ENCODE measurements at places on chromosomes 5 and 9.
A peak's percentile ranks its signal among the peaks of the same experiment; 100 is the strongest.

- no peak for DNase-seq
Measured at GRCh38 chr5:28390341-28390740, 1352.0 kb upstream of the CDH9 start.

- DNase-seq, result no peak
Measured at GRCh38 chr5:84239494-84239893, 145.2 kb downstream of the EDIL3 start.

DNA sequence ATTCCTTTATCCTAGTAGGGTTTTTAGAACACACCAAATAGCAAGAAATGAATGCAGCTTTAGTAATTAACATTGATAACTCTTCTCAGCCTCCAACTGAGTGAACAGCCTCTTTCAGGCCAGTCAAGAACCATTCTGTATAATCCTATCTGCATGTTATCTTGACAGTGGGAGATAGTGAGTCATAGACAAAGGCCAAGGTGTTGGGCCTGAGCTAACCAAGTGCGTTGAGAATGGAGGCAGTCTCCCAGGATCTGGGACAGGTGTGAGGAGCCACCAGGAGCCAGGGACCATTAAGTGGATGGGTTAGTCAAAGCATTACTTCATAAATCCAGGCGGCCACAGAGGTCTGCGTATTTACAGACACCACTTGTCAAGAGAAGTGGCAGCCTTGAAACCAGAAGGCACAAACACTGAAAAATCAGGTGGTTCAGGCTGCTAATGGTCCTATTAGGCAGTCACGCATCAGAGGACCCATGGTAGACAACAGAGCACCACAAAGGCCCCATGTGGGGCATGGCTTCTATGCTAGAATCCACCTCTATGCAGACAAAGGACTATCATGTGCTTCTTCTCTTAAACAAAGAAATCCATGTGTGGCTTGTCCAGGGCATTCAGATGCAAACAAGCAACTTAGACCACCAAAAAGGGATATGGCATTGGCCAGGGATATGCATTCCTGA is 409.7 kb upstream of the PIK3R1 start:
- no peak for DNase-seq

- DNase-seq, result no peak
Measured at GRCh38 chr9:136584934-136585333, 39.1 kb upstream of the NOTCH1 start.

GRCh38 chr5:148014276-148014675 is 49.5 kb upstream of the SPINK5 start:
- DNase-seq, result no peak

DNA sequence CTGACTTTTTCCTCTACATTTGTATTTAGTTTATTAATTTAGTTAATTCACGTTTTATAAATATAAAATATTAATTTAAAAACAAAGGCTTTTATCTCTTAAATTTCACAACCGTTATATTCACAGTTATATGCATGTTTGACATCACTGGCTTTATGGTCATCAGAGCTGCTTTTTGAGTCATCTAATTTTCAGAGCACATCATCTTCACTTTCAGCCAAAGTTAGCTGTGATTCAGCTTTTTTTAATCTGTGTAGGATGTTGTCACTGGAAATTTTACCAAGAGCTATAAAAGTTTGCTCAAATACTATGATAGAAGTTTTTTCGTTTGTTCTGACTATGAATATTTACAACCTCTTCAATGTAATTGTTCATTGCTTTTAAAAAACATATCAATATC is 12.4 kb downstream of the CDC37L1 start:
- DNase-seq, result no peak

DNA sequence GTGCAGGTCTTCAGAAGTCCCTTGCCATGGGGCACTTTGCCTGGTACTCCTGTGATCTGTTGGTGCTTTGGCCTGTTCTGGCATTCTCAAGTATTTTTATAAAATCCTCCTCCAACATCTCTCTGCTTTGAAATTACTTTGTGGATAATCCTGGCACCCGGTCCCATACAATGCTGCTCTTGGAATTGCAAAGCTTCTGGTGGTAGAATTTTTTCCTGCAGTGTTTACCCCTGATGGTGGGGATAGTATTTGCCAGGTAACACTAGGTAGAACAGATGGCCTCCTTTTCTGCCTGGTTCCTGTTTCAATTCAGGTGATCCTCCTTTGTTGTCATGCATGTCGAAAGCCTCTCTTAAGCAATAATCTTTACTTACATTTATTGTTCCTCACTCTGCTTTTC is 109.8 kb upstream of the ATP10B start:
- no peak for DNase-seq

GRCh38 chr5:152271420-152271819 is 133.7 kb downstream of the NMUR2 start:
- DNase-seq, result no peak

DNA sequence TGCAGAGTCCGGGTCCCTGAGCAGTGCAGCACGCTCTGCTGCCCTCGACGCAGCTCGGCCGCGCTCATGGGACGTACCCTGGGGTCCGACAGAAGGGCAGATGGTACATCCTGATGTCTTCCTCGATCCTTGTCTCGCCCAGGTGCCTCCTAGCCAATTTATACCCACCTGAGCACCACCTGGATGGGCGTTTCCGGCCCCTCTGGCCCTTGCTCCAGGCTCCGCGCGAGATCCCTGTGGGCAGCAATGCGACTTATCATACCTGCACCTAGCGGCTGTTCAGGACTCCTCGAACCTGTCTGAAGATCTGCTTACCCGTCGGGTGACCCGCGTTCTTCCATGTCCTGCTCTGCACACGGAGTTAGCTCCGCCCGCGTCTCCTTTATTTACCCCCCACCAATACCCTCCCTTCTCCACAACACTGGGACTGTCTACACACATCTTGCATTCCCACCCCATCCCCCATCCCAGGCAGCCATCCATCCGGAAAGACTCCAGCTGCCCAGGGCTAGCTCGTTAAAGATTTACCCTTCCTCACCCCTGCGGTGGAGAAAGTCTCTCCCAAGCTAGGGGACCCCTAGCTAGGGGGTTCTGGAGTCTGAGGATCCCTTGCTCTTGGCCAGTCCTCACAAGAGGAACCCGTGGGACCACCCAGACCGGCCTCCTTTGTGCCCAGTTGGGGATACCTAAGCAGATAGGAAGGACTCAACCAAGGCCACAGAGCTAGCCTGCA is at the start of gene KIF12:
Gene KIF12, minus strand, starts transcription at position 357 of the 733 bp plus-strand sequence. Its CDS starts 16 bp downstream, at position 341.
- no peak for DNase-seq

- no peak for DNase-seq
Measured at GRCh38 chr9:69494208-69494607, 169.2 kb downstream of the ENTREP1 start.

GRCh38 chr5:132104556-132104955 is 31.0 kb downstream of the CSF2 start:
- DNase-seq, result no peak

DNA sequence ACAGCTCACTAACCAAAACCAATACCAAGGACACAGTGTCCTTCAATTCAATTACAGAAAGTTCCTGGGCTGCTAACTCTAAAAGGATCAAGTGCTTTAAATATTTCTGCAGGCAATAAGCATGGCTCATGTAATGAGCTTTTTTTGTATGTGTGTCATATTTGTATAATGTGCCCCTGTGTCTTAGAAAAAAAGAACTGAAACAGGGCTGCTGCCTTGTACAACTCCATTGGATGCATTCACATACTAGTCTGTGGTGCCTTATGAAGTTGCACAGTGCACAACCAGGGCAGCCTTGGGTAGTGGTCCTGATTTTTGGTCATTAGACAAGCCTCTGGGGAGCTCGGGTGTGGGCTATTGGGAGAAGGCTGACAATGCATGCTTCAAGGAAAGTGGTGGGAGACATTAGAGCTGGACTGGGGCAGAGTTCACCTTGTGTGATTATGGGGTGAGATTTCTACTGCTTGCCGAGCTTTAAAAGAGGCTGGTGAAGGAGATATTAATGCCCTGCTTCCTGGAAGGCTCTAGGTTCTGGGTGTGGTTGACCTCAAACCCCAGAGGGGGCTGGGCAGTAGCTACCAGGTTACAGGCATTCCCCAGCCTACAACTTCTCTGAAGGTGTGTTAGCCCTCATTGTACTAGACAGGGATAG is 3.6 kb upstream of the CPEB4 start:
- peak; percentile 29 for DNase-seq

GRCh38 chr5:88826646-88827585 is 56.1 kb downstream of the MEF2C start:
- no peak for DNase-seq

DNA sequence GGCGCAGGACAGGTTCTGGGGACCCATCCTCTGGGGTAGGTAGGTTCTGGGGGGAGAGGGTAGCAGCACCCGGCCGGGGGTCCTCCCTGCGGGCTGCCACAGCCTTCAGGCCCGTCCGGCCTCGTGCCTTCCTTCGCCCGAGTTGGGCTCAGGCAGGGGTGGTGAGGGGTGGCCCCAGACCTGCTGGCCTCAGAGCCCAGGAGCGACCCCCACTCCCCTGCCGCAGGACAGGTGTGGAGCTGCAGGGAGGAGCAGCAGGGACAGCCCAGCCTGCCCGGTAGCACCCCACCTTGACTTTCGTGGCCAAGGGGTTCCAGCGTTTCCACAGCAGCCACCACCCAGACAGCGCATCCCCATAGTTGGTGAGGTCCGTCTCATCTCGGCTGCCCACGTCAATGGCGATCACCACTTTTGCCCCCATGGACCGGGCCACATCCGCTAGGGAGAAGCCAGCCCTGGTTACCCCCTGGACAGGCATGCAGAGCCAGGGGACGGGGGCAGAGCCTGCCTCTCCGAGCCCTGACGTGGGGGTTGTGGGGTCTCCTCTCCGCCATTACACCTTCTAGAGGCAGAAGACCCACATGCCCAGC is 3.4 kb upstream of the NSMF start:
- DNase-seq, result no peak

DNA sequence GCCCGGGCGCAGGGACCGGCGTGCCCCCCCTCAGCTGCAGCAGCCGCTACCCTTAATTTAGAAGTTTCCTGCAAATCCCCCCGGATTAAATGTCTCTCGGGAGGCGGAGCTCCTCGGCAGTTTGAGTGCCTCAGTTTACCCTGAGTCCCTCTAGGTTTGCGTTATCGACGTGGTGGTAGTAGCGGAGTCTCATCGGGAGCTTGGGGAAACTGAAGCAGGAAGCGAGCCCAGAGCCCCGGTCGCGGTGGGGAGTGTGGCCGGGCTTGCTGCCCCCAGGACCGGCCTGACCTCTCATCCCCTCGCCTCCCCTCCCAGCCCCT is 529 bp upstream of the TPM2 start:
- DNase-seq, result no peak

DNA sequence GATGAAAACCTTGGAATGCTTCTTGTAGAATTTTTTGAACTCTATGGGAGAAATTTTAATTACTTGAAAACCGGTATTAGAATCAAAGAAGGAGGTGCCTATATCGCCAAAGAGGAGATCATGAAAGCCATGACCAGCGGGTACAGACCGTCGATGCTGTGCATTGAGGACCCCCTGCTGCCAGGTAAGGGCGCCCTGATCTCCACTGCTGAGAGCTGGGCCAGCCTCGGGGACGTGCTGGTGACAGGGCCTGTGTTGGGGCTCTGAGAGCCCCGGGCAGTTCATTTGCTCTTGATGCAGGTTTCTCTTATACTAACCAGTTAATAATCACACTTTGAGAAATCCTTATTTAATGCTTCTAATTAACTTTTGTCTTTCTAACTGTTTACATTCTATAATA is 33.0 kb downstream of the TENT4A start:
- no peak for DNase-seq

DNA sequence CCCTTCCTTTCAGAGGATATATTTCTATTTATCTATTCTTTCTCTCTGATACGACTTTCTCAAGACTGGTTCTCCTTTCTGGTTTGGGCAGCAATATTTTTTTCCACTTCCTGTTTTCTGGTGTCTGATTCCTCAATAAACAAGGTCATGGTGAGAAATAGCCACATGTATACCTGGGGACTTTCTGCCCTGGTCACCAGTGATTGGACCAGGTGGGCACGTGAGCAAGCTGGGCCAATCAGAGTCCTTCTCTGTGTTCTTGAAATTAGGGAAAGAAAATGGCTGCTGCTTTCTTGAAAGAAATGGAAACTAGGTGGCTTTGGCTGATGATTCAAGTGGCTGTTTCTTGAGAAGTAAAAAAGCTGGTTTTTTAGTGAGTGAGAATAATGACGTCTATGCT is 18.4 kb upstream of the GSN start:
- DNase-seq, result no peak

- no peak for DNase-seq
Measured at GRCh38 chr9:117656002-117656401, 48.2 kb upstream of the TLR4 start.

- no peak for DNase-seq
Measured at GRCh38 chr9:4750023-4750673, 9.1 kb upstream of the AK3 start.

DNA sequence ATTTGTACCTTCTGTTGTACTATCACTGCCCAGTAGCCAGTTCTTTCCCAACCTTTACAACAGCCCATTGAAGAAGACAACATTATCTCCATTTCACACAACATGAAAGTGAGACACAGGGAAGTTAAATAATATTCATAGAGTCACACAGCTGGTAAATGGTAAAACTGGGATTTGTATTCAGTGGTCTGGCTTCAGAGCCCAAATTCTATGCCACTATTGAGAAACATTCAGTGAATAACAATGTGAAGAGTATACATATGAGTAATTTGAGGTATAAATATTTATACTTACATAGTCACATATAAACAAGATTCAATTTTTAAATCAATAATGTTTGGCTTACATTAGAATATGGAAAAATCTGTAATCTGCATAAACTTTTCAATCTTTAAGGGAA is 13.8 kb downstream of the SMIM15 start:
- no peak for DNase-seq

All from CD4-positive, alpha-beta T cell (primary cell).